ENCODE measurements at places on chromosomes 11 and 22. TPM values are rescaled to one million over a fixed set of nuclear protein-coding genes. Genes with fewer than 3 reads are reported as not detected.

Gene INS
- total RNA-seq: not detected

Gene SCN3B
- 0.07 TPM for total RNA-seq

Gene JAML
- total RNA-seq: 3.8 TPM

Gene CD6
- not detected for total RNA-seq

- H3K36me3 ChIP-seq: peaks cover 1% of the 10 kb centered on the region
- H3K27ac ChIP-seq: no peak overlapping the region
- no peak for DNase-seq
- no peak overlapping the region for H3K4me3 ChIP-seq
- peaks cover 6% of the 10 kb centered on the region for H3K4me1 ChIP-seq
- H3K27me3 ChIP-seq: no peaks in the 10 kb centered on the region
Observed at GRCh38 chr22:42275970-42276369, 5.5 kb upstream of the TCF20 start.

GRCh38 chr11:22879630-22880029 lies 19.4 kb upstream of the CCDC179 start:
- H3K4me1 ChIP-seq: peaks cover 8% of the 10 kb centered on the region
- H3K4me3 ChIP-seq: no peak overlapping the region
- H3K27ac ChIP-seq: no peak overlapping the region
- no peaks in the 10 kb centered on the region for H3K27me3 ChIP-seq
- no peak for DNase-seq
- H3K36me3 ChIP-seq: no peaks in the 10 kb centered on the region

GRCh38 chr11:134679592-134679991 lies 267.6 kb upstream of the B3GAT1 start:
- no peak for DNase-seq
- no peaks in the 10 kb centered on the region for H3K4me1 ChIP-seq
- H3K27ac ChIP-seq: no peak overlapping the region

- peak overlapping the region; percentile 77 for H3K4me3 ChIP-seq
- no peak overlapping the region for H3K27ac ChIP-seq
- peaks cover 21% of the 10 kb centered on the region for H3K4me1 ChIP-seq
- no peaks in the 10 kb centered on the region for H3K27me3 ChIP-seq
Observed at GRCh38 chr22:17085277-17086181, 729 bp downstream of the IL17RA start.

DNA sequence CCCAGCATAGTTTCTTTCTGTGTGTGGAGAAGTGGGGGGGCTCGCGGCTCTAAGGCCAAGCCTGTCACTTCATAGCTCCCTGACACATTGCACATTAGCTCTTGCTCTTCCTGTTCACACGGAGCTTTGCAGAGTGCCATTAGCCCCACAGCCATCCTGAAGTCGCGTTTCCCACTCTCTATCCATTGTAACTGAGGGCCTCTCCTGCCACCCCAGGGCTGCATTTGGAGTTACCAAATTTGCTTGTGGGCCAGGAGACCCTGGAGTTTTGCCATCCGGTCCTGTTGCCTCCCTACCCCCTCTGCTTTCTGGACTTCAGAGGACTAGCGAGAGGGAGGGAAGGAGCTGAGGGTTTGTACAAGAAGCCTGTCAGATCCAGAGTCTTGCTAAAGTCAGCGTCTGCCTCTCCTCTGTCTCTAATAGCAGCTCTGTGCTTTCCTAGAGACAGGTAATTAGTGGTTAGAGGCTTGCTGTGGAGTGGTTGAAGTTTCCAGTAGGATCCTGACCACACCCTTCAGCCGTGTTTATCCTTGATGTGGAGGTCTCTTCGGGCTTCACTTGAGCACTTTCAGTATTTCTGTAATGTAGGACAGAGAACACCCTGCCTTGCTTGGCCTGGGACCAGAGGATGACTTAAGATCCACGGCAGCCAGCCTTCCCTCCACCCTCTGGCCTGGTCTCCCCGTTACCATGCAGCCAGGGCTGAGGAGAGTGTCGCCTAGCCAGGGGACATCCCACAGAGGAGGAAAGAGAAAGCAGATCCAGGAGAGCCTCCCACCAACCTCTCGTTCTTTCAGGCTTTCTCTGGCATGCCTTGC lies 14.1 kb downstream of the DCPS start:
- H3K27ac ChIP-seq: no peak overlapping the region
- no peaks in the 10 kb centered on the region for H3K27me3 ChIP-seq
- no peaks in the 10 kb centered on the region for H3K36me3 ChIP-seq
- no peak overlapping the region for H3K4me3 ChIP-seq

DNA sequence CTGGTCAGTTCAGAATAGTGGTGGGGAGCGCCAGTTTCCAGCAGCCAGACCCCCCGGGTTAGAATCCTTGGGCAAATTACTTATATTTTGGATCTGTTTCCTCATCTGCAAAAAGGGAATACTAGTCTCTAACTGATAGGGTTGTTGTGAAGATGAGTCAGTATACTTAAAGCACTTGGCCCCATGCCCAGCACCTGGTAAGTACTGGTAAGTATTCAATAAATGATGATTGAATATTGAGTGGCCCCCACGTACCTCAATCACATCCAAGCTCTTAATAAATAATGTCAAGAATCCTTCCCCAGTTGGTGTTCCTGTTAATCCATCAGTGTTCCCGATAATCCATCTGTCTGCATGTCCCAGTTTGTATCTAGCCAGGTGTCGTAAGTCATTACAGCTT lies 12.1 kb downstream of the ACP2 start:
- H3K27ac ChIP-seq: no peak overlapping the region
- no peak overlapping the region for H3K4me3 ChIP-seq
- DNase-seq: no peak
- peaks cover 16% of the 10 kb centered on the region for H3K4me1 ChIP-seq

- DNase-seq: no peak
- peaks cover 4% of the 10 kb centered on the region for H3K27me3 ChIP-seq
- H3K4me1 ChIP-seq: no peaks in the 10 kb centered on the region
- H3K36me3 ChIP-seq: no peaks in the 10 kb centered on the region
- H3K27ac ChIP-seq: no peak overlapping the region
Observed at GRCh38 chr11:30579415-30580175, 6.6 kb downstream of the MPPED2 start.

- peaks cover 8% of the 10 kb centered on the region for H3K4me1 ChIP-seq
- no peak overlapping the region for H3K4me3 ChIP-seq
- peaks cover 53% of the 10 kb centered on the region for H3K36me3 ChIP-seq
- no peak for DNase-seq
- H3K27ac ChIP-seq: no peak overlapping the region
- no peaks in the 10 kb centered on the region for H3K27me3 ChIP-seq
Observed at GRCh38 chr11:456533-456932, 6.5 kb downstream of the PTDSS2 start.

DNA sequence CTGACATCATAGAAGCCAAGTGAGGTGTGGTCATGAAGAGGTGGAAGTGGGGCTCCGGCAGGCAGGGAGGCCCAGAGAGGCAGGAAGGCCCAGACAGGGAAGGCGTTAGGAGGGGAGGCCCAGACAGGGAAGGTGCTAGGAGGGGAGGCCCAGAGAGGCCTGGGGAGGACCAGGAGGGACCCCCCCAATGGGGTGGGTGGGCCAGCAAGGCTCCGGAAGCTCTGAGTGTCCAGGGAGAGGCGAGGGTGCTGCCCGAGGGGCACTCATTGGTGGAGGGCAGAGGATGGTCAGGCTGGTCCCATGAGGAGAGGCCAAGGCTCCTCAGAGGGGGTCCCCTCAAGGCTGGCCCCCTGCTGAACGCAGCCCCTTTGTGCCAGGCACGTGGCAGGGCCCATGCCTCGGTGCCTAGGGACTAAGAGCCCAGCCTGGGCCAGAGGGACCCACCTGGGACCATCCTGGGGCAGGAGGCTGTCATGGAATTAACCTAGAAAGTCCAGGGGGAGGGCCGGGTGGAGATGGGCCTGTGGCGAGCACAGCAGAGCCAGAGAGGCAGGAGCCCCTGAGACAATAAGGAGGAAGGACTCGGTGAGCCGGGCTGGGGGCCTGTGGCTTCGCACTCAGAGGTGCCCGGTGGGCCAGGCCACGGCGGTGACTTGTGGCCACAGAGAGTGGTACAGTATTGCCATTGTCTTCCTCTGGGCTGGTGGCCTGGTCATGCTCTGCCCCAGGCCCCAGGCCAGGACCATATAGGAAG lies 12.2 kb downstream of the PHLDA2 start:
- no peak for DNase-seq
- no peak overlapping the region for H3K27ac ChIP-seq
- no peak overlapping the region for H3K4me3 ChIP-seq
- H3K27me3 ChIP-seq: no peaks in the 10 kb centered on the region

GRCh38 chr22:44710474-44711240 lies 8.7 kb downstream of the PRR5 start:
- peaks cover 8% of the 10 kb centered on the region for H3K36me3 ChIP-seq
- H3K27ac ChIP-seq: peak overlapping the region; percentile 18
- H3K4me3 ChIP-seq: no peak overlapping the region
- H3K4me1 ChIP-seq: peaks cover 35% of the 10 kb centered on the region

- DNase-seq: no peak
- no peak overlapping the region for H3K4me3 ChIP-seq
- peaks cover 7% of the 10 kb centered on the region for H3K27me3 ChIP-seq
- no peaks in the 10 kb centered on the region for H3K4me1 ChIP-seq
- no peaks in the 10 kb centered on the region for H3K36me3 ChIP-seq
- H3K27ac ChIP-seq: no peak overlapping the region
Observed at GRCh38 chr22:49554741-49555140, 272.9 kb downstream of the BRD1 start.

DNA sequence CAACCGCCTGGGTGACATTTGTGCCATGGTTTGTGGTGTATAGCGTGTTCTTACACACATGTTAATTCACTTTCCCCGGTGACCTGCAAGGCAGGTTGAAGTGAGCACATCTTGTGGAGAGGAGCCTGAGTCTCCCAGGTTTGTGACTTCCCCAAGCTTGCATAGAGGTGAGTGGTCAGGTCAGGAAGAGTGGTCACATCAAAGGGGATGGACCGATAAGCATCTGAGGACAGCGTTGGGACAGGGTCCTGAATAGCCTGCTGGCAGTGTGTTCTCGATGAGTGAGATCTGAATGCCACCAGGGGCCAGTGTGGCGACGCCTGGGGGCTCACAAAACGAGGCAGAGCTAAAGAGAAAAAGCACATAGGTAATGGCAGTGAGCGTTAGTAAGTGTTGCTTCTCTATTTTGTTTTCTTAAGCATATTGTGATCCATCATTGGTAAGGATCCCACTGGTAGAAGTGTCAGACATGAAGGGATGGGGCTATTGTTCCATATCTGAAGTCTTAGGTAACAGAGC lies 154.6 kb downstream of the GRIK4 start:
- DNase-seq: peak; percentile 23
- H3K27me3 ChIP-seq: no peaks in the 10 kb centered on the region
- no peak overlapping the region for H3K4me3 ChIP-seq
- 0 out of 2 replicates have a peak, but pooled peaks cover 4% of the 10 kb centered on the region for H3K4me1 ChIP-seq
- H3K36me3 ChIP-seq: no peaks in the 10 kb centered on the region
- H3K27ac ChIP-seq: no peak overlapping the region

- DNase-seq: no peak
- H3K36me3 ChIP-seq: no peaks in the 10 kb centered on the region
- peaks cover 10% of the 10 kb centered on the region for H3K4me1 ChIP-seq
- H3K27ac ChIP-seq: no peak overlapping the region
Observed at GRCh38 chr22:49765091-49765771, 62.4 kb downstream of the BRD1 start.

GRCh38 chr22:19448739-19449421 lies 1.4 kb upstream of the C22orf39 start:
- no peaks in the 10 kb centered on the region for H3K27me3 ChIP-seq
- DNase-seq: no peak
- peaks cover 9% of the 10 kb centered on the region for H3K36me3 ChIP-seq
- H3K27ac ChIP-seq: peak overlapping the region; percentile 9

GRCh38 chr11:88106666-88107065 lies 68.6 kb downstream of the RAB38 start:
- H3K27ac ChIP-seq: no peak overlapping the region
- no peak for DNase-seq
- H3K4me3 ChIP-seq: no peak overlapping the region
- H3K36me3 ChIP-seq: no peaks in the 10 kb centered on the region

- no peaks in the 10 kb centered on the region for H3K27me3 ChIP-seq
- H3K27ac ChIP-seq: no peak overlapping the region
- H3K4me1 ChIP-seq: no peaks in the 10 kb centered on the region
- peaks cover 81% of the 10 kb centered on the region for H3K36me3 ChIP-seq
Observed at GRCh38 chr11:121533601-121534000, 80.8 kb upstream of the SORL1-AS1 start.

DNA sequence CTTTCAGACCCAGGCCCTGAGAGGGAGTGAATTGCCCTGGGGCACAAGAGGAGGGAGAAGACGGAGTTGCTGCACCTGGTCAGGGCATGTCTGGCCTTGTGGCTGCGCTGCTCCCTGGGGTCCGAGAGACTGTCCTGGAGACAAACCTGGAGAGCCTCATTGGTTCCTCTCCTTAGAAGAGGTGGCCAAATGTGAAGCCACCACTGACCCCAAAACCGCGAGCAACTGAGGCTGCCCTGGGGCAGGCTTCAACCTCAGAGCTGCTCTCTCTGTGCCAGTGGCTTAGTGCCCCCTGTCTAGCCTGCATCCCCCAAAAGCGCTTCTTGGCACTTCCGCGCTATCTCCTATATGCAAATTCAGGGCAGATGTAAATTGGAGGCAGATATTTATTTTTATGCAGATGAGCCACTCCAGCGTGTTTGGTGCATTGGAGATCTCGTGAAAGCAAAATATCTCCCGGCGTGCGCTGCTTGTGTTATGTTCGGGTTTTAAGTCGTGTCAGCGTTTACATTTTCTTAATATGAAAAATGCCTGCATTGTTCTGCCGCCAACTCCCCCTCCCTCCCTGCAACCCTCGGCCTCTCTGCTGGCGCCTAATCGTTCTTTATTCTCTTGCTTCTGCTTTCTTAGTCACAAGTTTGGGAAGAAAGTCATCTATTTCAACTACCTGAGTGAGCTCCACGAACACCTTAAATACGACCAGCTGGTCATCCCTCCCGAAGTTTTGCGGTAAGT lies 69.5 kb downstream of the ARHGAP8 start:
- DNase-seq: no peak
- H3K36me3 ChIP-seq: no peaks in the 10 kb centered on the region
- no peaks in the 10 kb centered on the region for H3K4me1 ChIP-seq
- no peak overlapping the region for H3K27ac ChIP-seq
- no peaks in the 10 kb centered on the region for H3K27me3 ChIP-seq

DNA sequence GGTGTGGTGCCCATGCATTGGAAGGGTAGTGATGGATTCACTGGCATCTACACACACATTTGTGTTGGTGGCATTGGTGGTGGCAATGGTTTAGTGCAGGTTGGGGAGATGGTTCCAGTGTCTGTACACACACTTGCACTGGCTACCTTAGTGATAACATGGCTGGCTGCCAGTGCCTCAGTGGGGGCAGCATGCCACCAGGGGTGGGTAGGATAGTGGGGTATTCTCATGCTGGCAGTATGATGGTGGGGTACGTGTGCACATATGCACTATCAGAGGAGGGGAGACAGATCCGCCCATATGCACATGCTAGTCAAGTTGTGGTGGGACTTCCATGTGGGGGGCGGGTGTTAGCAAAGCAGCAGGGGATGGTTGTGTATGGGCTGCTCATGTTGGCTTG lies 7.1 kb upstream of the OR8K3 start:
- H3K4me1 ChIP-seq: no peaks in the 10 kb centered on the region
- DNase-seq: no peak
- no peaks in the 10 kb centered on the region for H3K36me3 ChIP-seq
- no peak overlapping the region for H3K27ac ChIP-seq
- no peak overlapping the region for H3K4me3 ChIP-seq
- H3K27me3 ChIP-seq: no peaks in the 10 kb centered on the region

- H3K4me3 ChIP-seq: peak overlapping the region; percentile 53
- peaks cover 35% of the 10 kb centered on the region for H3K4me1 ChIP-seq
- DNase-seq: no peak
- peaks cover 1% of the 10 kb centered on the region for H3K36me3 ChIP-seq
Observed at GRCh38 chr11:118659953-118660680, 19.3 kb downstream of the TREH start.

Measured in HepG2 (cell line).